ENCODE measurements at places on chromosomes 11 and 22. TPM values are rescaled to one million over a fixed set of nuclear protein-coding genes. Genes with fewer than 3 reads are reported as not detected.

- H3K27ac ChIP-seq, result no peak overlapping the region
- no peak overlapping the region for H3K4me3 ChIP-seq
- DNase-seq, result no peak
- peaks cover 30% of the 10 kb centered on the region for H3K4me1 ChIP-seq
- H3K36me3 ChIP-seq, result no peaks in the 10 kb centered on the region
Measured at GRCh38 chr11:69213964-69214363, 58.2 kb downstream of the SMIM38 start.

- peak; percentile 81 for DNase-seq
- no peaks in the 10 kb centered on the region for H3K36me3 ChIP-seq
- H3K27ac ChIP-seq, result no peak overlapping the region
- peaks cover 17% of the 10 kb centered on the region for H3K4me1 ChIP-seq
- no peak overlapping the region for H3K4me3 ChIP-seq
- peaks cover 24% of the 10 kb centered on the region for H3K27me3 ChIP-seq
Measured at GRCh38 chr22:36853407-36854099, 7.3 kb upstream of the NCF4 start.

GRCh38 chr22:43066844-43067385, 22.3 kb downstream of the TTLL1 start:
- no peaks in the 10 kb centered on the region for H3K27me3 ChIP-seq
- H3K27ac ChIP-seq, result peak overlapping the region; percentile 51
- H3K36me3 ChIP-seq, result peaks cover 24% of the 10 kb centered on the region

GRCh38 chr11:133712051-133712560, 133.2 kb downstream of the SPATA19 start:
- no peak overlapping the region for H3K4me3 ChIP-seq
- no peak for DNase-seq
- no peaks in the 10 kb centered on the region for H3K36me3 ChIP-seq

- no peak overlapping the region for H3K27ac ChIP-seq
- no peaks in the 10 kb centered on the region for H3K36me3 ChIP-seq
- no peaks in the 10 kb centered on the region for H3K4me1 ChIP-seq
- H3K4me3 ChIP-seq, result no peak overlapping the region
- peaks cover 10% of the 10 kb centered on the region for H3K27me3 ChIP-seq
Measured at GRCh38 chr11:116171271-116172140, 601.3 kb downstream of the BUD13 start.

TMEM138 gene
- total RNA-seq, result 22.3 TPM

DBX1 gene
- not detected for total RNA-seq

ALKBH3 gene
- total RNA-seq, result 24.1 TPM

PKDREJ gene
- total RNA-seq, result 0.11 TPM
